Myocyte (in vitro differentiated cells): ENCODE measurements at places on chromosomes 2 and 18.
A peak's percentile ranks its signal among the peaks of the same experiment; 100 is the strongest.

DNA sequence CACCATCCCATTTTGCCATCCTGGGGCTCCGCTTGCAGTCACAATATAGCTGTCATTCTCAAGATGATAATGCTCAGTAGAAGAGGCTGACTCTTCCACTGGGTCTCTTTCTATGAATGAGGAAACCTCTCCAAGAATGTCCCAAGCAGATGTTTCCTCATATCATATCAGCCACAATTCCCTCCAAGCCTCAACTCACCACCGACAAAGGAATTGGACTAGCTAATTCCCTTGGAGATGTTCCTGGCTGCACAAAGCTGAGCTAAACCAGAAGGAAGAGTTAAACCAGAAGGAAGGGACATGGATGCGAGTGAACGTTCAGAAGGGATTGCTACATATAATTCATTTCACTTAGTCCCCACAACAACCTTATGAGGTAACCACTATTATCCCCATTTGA lies 65.0 kb upstream of the NPAS2 start:
- DNase-seq: peak; percentile 71

DNA sequence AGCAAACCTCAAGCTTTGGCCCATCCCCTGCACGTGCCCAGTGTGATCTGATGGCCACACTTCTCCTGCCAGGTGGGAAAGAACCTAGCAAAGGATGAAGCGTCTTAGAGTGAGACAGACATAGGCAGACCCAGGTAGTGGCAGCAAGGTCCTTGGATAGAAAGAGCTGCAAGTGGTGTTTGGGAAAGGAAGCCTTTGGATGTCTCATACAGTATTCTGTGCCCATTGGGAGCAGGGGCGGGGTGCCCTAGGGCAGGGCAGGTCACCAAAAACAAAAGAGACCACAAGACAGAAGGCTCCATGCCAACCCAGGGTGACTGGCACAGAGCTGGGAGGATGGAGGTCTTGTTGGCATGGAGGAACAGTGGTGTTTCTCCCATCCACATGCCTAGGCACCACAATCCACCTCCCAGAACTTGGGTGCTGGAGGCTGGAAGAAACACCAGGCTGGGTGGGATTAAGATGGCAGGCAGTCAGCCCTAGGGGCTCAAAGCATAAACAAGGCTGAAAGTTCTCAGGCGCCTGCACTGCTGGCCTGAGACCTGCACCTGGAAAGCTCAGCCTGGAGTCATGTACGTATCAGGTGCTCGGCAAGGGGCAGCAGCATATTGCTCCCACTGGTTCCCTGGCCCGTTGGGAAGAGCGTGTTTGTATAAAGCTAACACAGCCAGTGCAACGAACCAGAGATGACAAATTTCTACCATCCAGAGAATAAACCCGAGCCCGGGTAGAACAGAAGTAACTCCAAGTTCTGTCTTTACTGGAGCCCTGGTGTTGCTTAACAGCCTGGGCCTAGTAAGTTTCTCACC lies 52.9 kb downstream of the CRACDL start:
- DNase-seq: no peak

DNA sequence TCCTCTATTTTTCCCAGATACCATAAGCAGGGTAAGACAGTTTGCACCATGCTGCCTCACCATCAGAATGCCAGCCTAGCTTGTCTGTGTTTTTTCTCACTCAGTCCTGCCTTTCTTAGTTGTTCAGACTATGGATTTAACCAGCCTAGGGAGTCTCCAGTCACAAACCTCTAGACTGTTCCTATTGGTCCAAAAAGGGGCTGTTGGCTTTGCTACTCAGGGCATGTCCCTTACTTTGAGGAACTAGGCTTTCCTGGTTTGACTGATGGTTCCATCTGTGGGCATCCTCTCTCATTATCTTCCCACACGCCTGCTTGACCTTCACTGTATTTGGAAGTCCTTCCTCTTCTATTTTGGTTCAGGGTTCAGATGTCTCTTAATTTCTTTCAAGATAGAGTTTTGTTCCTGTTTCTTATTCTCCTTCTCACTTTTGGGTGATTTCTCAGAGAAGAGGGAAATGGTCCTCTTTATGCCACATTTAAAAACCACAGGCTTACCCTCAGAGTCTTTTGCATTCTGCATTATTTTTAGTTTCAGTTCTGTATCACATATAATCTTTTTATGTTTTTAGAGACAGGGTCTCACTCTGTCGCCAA lies 31.3 kb upstream of the TMEM131 start:
- DNase-seq: peak; percentile 44

- no peak for DNase-seq
These were observed 1.1 kb upstream of the LIPG start for GRCh38 chr18:49560624-49561288.

GRCh38 chr2:152694161-152694661 lies 23.1 kb downstream of the PRPF40A start:
- peak; percentile 84 for DNase-seq

GRCh38 chr2:167310442-167310841 lies 422.2 kb downstream of the XIRP2 start:
- DNase-seq: no peak

GRCh38 chr2:32977228-32977758 lies 30.5 kb downstream of the LTBP1 start:
- no peak for DNase-seq

DNA sequence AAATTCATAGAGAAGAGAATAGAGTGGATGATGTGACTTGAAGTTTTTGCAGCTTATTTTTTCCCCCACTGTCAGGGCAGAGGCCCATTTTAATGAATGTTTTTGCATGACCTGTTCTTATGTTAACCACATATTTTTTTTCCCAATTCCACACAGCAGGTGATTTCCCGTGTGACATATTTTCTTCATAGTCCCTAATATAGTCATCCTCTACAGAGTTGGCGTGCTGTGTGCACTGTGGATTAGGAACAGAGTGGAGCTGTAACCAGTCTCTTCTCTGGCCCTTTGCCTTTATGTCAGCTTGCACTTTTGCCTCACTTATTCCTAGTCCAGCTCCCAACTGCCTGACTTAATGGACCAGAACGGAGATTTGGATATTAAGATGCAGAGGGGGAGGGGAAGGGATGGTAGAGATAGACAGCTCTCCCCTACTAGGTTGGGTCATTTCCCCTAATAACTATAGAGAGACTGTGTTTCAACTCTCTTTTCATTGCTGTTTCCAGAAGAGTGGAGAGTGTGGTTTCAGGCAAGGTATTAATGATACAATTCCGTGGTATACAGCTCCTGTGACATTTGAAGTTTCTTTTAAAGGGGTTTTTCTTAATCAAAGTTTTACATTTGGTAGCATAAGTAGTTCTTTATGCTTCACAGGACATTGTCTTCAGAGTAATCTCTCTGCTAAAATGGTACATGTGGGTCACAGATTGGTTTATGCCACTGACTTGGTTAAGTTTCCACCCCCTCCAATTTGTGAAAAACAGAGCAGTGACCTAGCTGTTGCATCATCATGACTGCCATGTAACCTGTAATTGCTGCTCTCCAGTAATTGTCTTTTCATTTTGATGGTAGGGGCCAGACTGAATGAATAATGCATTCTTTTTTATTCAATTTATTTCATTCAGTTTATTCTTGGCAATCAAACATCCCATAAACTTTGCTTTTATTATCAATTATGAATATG lies 161.3 kb downstream of the HAUS1 start:
- DNase-seq: no peak

DNA sequence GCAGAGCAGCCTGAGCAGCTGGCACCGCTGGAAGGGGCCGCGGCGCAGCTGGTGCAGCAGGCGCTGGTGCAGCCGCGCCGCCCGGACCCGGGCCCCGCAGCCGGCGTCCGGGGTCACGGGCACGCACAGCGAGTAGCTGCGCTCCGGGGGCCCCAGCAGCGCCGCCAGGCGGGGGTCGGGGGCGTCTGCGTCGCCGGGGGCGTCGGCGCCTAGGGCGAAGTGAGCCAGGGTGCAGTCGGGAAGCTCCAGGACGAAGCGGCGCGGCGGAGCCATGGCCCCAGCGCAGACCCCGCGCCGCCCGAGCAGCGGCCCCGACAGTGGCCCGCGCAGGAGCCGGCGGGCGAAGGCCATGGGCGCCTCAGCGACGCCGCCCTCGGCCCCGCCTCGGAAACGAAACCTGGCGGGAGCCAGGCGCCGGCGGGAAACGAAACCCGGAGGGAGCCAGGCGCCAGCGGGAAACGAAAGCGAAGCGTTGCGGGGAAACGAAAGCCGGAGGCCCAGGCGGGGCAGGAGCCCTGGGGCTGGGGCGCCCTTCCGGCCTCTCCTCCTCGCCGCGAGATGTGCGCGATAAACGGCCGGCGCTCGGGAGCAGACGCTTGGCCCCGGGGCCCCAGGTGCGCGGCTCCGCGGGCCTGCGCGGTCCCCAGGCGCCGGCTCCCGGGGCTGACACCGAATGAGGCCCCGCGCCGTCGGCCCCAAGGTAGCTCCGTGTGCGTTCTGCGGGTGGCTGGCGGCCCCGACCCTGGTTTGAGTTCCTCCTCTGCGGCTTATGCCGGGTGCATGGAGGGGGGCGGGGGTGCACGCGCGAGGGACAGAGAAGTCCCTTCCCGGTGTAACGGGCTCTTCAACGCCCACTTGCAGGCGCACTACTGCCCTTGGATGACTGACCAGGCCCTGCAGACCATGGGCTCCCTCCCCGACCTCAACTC lies at the start of gene CMPK2:
CMPK2 (minus strand) TSS at position 562 of the 929 bp plus-strand sequence; CDS start at position 351, 211 bp downstream.
- no peak for DNase-seq

DNA sequence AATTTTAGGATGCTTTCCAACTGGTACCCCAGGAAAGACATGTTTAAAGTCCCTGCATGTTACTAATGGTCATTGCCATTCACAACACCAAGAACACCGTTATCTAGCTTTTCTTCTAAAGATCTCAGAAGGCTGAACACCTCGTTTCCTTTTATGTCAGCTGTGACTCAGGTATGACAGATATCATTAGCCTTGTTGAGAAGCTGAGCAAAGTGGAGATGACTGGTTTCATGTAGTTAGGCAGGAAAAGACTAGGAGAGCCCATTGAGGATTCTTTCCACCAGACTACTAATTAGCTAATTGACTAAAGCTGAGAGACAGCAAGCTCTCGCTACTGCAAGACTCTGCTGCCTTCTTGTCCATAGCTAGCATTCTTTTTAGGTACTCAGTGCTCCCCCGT lies 32.0 kb upstream of the ARL5A start:
- no peak for DNase-seq

GRCh38 chr2:172550419-172550818 lies 5.5 kb upstream of the PDK1 start:
- DNase-seq: no peak

DNA sequence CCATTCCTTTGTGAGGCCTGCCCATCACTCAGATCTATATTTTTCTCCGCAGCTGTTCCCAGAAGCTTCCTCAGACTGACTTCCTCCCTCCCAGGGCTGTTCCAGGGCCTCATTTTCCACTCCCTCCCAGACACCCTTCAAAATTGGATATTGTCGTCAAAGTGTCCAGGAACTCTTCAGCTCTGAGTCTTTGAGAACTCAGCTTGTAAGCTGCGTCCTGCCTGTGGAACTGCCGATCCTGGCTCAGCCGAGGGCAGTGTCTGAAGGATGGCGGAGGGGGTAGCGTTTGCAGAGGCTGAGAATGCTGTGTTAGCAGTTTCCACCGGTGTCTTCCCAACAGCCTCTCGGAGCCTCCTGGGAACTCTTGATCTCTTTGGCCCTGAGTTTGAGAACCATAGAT lies 27.1 kb downstream of the NCK2 start:
- peak; percentile 60 for DNase-seq

GRCh38 chr2:209577376-209578357 lies 153.8 kb downstream of the MAP2 start:
- peak; percentile 40 for DNase-seq

DNA sequence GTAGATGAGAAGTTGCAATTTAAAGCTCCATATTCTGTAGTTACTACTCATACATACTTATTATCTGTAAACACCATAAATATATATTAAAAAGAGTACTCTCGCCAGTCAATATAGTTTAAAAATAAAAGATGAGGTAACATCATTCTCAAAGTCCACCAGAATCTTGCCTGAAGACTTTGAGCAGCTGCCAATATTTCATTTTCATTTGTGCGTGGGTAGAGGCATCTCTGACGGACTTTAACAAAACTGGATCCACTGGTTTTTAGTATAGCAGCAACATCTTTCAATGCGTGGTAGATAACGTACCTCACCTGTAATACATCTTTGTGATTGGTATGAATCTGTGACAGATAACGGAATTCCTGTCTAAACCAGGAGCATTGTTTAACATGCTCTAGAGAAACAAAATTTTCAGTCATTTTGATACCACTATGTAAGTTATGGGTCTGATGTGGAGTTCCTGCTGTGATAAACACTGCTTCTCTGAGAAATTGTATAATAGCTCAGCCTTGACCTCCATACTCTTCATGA lies 45.0 kb downstream of the WDR75 start:
- peak; percentile 33 for DNase-seq

- DNase-seq: no peak
These were observed 893.9 kb downstream of the SUCLG1 start for GRCh38 chr2:83565181-83565580.

DNA sequence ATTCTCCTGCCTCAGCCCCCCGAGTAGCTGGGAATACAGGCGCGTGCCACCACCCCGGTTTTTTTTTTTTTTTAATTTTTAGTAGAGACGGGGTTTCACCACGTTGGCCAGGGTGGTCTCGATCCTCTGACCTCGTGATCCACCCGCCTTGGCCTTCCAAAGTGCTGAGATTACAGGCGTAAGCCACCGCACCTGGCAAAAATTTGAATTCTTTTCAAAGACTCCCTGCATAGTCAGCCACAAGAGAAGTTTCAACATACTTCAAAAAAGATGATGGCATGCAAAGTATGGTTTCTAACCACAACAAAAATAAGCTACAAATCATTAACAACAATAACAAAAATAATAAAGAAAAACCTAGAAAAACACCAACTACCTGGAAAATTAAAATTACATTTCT lies 22.0 kb downstream of the HYCC2 start:
- DNase-seq: no peak

DNA sequence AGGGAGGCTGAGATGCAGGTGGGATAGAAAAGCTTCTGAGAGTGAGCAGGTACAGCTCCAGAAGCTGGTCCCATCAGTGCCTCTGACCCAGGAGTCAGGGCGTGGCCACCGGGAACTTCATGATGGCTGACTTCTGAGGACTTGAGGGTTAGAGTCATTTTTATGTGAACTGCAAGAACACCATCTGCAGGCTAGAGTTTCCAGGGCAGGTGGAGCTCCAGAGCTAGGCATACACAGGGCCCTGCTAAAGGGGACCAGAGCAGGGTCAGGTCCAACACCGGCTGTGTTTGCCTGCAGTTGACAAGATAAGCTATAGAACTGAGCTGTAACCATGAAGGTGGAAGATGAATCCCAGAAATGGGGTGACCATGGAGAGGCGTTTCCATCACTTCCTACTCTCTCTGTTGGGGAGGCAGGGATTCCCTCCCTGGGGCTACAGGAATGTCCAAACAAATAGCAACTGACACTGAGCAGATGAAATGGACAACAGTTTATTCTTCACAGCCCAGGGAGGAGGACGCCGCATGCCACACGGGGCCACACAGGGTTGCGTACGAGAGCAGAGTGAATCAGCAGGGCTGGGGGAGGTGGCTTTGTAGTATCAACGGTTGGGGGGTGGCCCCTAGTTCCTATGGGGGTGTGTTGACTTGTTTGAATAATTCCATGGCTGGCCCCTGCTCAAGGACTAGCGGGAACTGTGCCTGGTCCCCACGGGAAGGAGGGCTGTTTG lies 77.6 kb upstream of the ZNF516 start:
- DNase-seq: no peak

GRCh38 chr2:159124441-159124911 lies 156.0 kb downstream of the TANC1 start:
- DNase-seq: peak; percentile 76
